ENCODE measurements at places on chromosomes 2 and 18. TPM values are rescaled to one million over a fixed set of nuclear protein-coding genes. Genes with fewer than 3 reads are reported as not detected.

Gene CXCR2
- total RNA-seq, result not detected

Gene RAX
- total RNA-seq, result not detected

Gene DSG4
- total RNA-seq, result not detected

Gene FAM237A
- not detected for total RNA-seq

Gene UGT1A10
- not detected for total RNA-seq

Gene PLCD4
- 2.3 TPM for total RNA-seq

Gene SERPINB11
- not detected for total RNA-seq

Gene CAVIN2
- 41.2 TPM for total RNA-seq
